ENCODE measurements at places on chromosomes 2 and 18.

DNA sequence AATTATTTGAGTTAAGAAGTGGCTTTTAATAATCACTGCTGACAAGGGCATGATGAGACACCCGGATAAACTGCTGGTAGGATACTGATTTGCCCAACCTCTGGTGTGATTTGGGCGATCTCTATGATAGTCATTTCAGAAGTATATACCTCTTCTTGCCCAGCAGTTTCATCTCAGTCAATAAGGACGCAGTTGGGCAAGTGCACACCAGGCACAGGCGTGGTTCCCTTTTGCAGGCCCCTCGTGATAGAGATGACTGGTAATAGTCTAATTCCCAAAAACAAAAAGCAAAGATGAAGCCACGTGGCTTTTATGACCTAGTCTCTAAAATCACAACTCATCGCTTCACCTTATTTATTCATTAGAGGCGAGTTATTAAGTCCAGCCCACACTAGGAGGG is 246.4 kb downstream of the PRKCE start:
- no peak for DNase-seq
- H3K36me3 ChIP-seq: no peaks in the 10 kb centered on the region

- H3K27ac ChIP-seq: no peak overlapping the region
- no peak overlapping the region for H3K4me3 ChIP-seq
- H3K36me3 ChIP-seq: no peaks in the 10 kb centered on the region
- no peaks in the 10 kb centered on the region for H3K4me1 ChIP-seq
- no peaks in the 10 kb centered on the region for H3K27me3 ChIP-seq
Observed at GRCh38 chr18:22579271-22579670, 161.6 kb upstream of the CTAGE1 start.

- H3K27me3 ChIP-seq: no peaks in the 10 kb centered on the region
- H3K4me1 ChIP-seq: no peaks in the 10 kb centered on the region
- no peaks in the 10 kb centered on the region for H3K36me3 ChIP-seq
- DNase-seq: no peak
Observed at GRCh38 chr2:48282161-48282680, 247.7 kb upstream of the STON1 start.

DNA sequence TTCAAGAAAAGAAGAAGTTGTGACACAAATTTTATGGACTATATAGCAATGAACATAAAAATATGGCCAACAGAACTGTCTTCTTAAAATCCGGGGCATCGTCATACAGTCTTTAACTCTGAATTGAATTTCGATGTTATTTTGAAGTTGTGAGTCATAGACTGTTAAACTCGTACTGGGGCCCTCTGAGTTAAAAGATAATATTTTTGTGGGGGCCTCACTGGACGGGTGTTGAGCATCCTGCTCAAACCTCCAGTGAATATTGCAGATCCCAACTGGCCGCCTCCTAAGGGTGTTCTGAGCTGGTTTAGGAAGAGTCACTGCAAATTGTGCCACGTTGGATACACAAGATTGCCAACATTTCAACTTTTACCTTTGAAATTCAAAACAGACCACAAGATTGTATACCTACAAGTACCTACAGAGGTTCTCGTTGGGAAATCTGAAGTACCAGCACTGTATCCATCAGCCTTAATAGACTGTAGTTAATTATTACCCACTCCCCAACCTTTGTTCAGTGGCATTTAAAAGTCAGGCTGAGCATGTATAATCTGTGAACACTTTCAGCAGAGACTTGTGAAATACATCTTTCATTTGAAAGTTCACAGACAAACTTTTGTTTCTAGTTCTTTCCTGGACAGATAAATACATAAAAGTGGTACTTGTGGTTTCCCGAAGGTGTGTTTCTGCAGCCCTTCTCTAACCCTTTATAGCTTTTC is 27.8 kb downstream of the KLHL23 start:
- no peaks in the 10 kb centered on the region for H3K4me1 ChIP-seq
- no peaks in the 10 kb centered on the region for H3K27me3 ChIP-seq
- no peak overlapping the region for H3K4me3 ChIP-seq
- H3K36me3 ChIP-seq: no peaks in the 10 kb centered on the region
- no peak for DNase-seq

- no peaks in the 10 kb centered on the region for H3K36me3 ChIP-seq
- H3K27ac ChIP-seq: no peak overlapping the region
- no peak overlapping the region for H3K4me3 ChIP-seq
- DNase-seq: no peak
Observed at GRCh38 chr18:12686100-12686499, 16.4 kb downstream of the CEP76 start.

DNA sequence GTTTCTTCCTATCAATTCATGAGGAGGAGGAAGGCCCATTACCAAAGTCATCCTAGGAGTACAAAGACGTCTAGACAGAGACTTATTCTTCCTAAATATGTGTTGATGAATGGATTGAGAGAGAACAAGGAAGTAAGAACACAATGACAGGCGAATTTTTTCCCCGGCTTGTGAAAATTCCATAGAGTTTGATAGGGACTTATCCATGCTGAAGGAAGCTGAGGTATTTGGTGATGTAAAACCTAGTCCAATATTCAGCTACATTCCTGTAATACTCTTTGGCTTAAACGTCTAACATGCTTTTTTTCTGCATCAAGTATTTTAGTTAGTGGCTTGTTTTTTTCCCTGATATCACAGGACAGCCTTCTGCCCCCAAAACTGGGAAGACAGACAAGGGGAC is 121.9 kb upstream of the MYT1L start:
- DNase-seq: no peak
- H3K4me1 ChIP-seq: no peaks in the 10 kb centered on the region
- H3K36me3 ChIP-seq: no peaks in the 10 kb centered on the region
- H3K4me3 ChIP-seq: no peak overlapping the region

GRCh38 chr18:77597726-77598125 is 348.1 kb downstream of the GALR1 start:
- H3K4me1 ChIP-seq: no peaks in the 10 kb centered on the region
- H3K27ac ChIP-seq: no peak overlapping the region

DNA sequence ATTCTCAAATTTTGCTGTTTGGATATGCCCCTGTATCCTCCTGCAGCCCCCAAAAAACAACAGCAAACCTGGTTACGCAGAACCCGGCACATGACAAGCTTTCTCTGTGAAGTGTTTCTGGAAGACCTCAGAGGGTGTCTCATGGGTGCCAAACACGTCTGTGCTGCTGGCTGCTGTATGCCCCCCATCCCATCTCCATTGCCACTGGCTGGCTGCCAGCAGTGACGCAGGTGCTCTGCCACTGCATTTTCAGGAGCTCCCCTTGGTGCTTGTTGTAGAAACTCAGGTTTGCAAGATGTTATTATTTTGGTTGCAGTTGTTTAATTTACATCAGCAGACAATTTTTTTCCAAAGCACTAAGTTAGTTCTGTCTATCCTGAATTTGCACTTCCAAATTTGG is 166.4 kb upstream of the FANCL start:
- no peaks in the 10 kb centered on the region for H3K27me3 ChIP-seq
- H3K4me1 ChIP-seq: no peaks in the 10 kb centered on the region
- H3K27ac ChIP-seq: no peak overlapping the region
- no peak for DNase-seq
- no peak overlapping the region for H3K4me3 ChIP-seq

- no peak overlapping the region for H3K4me3 ChIP-seq
- no peak overlapping the region for H3K27ac ChIP-seq
- DNase-seq: peak; percentile 33
- H3K27me3 ChIP-seq: no peaks in the 10 kb centered on the region
- peaks cover 9% of the 10 kb centered on the region for H3K4me1 ChIP-seq
- no peaks in the 10 kb centered on the region for H3K36me3 ChIP-seq
Observed at GRCh38 chr2:18119883-18120282, 241.4 kb downstream of the KCNS3 start.

DNA sequence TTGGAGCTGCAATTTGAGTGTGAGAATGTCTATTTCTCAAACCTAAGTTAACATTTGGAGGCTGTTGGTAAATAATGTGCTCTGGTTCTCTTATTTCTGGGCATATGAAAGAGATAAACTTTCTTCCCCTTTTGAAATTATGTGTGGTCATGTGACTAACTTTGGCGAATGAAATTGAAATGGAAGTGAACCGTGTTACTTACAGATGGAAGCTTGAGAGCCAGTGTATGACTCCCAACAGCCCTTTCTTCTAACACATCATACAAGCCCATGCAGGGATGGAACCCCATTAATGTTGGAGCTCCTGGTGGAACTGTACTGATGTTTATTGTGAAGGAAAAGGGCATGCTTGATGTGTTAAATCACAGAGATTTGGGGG is 725.8 kb downstream of the TSN start:
- H3K27me3 ChIP-seq: no peaks in the 10 kb centered on the region
- H3K36me3 ChIP-seq: no peaks in the 10 kb centered on the region
- H3K4me3 ChIP-seq: no peak overlapping the region
- no peak for DNase-seq
- H3K27ac ChIP-seq: no peak overlapping the region
- no peaks in the 10 kb centered on the region for H3K4me1 ChIP-seq

DNA sequence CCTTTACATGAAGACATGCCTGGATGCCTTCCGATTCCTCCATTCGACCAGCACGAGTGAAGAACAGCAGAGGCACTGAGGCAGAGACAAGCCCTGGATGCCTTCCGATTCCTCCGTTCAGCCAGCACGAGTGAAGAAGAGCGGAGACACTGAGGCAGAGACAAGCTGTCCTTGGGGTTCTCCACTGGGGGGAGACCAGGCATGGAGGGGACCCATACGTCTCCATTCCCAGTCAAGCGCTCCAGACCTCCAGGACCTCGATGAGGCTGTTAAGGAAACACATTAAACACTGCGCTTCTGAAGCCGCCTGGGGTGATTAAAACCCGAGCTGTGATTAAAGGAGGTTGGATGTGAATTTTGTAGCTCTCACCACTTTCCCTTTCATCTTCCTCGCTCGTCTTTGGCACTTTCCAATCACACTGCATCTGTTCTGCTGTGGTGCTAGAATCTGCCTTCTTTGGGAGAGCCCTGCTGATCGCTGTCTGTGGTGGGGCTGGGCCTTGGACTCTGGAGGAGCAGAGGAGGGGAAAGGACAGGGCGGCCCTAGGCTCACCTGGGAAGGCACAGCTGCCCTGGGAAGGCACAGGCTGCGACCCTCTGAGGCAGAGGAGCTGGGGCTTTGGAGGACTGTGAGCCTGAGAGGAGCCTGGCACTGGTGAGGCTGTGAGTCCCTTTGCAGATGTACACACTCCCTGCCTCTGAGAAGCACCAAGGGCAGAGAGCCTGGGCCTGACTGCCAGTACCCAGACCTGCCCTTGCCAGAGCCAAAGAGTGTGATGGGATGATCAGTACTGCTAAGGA is 463.1 kb upstream of the HS6ST1 start:
- no peak for DNase-seq
- no peaks in the 10 kb centered on the region for H3K36me3 ChIP-seq
- H3K27ac ChIP-seq: no peak overlapping the region
- H3K27me3 ChIP-seq: no peaks in the 10 kb centered on the region

DNA sequence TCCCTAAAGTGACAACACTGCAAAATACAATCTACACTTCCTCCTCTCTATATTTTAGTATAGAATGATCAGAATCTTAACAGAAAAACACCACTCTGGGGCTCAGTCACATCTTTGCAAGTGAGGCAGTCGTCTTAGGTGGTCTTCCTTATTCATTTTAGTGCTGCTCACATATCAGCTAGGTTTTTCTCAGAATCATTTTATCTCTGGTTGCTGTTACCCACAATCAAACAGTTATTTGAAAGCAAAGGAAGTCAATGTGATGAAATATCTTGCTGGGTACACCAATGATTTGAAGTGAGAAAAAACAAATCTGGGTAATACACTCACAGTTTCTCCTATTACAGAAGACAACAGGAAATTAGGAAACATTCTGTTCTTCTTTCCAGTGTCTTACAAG is 275.2 kb downstream of the DSEL start:
- DNase-seq: no peak
- no peaks in the 10 kb centered on the region for H3K4me1 ChIP-seq
- no peak overlapping the region for H3K27ac ChIP-seq
- no peak overlapping the region for H3K4me3 ChIP-seq
- H3K27me3 ChIP-seq: no peaks in the 10 kb centered on the region

DNA sequence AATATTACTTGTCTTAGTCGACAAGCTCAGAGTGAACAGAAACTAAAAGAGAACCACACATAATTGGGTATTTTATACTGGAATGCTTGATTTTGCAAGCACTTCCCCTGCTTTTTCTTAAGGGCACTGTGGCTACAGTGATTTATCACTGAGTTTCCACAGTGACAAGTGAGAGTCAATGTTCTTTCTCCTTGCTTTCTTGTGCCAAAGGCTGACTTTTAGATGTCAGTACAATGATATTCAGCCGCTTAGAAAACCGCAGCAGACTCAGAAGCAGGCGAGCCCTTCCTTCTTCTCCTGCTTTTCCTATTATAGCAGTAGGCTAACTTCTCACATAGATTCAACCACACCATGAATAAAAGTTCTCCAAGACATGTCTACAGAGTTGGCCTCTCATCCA is 1603.6 kb upstream of the NXPH2 start:
- no peaks in the 10 kb centered on the region for H3K36me3 ChIP-seq
- DNase-seq: no peak
- no peak overlapping the region for H3K27ac ChIP-seq
- H3K4me1 ChIP-seq: no peaks in the 10 kb centered on the region
- no peaks in the 10 kb centered on the region for H3K27me3 ChIP-seq

DNA sequence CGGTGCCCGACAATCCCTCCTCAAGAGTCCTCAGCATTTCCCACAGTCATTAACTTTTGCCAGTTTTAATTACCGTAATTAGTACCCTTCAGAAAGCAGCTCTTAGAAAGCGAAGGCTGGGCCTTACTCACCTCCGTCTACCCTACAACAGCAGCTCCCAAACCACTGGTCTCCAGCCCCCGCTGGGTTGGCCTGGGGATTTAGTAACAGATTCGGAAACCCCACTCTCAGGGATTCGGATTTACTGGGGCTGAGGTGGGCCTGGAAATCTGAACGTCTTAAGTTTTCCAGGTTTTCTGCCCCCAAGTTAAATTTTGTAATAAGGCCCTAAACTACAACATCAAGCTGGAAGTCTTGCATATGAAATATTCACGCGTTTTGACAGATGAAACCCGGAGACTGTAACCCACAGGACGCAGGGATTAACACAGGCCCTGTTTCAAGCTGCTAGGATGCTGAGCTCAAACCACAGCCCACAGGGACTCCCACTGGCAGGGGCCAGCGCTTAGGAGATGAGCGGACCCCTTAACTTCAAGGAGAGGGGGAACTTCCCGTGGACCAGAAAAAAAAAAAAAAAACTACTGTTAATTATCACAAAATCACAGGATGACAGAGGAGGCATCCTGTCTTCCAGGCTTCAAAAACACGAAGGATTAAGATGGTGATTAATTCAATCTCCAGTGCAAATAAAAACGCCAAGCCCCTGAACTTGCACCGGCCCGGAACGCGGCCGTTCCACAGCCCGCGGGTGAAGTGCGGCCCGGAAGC is 985 bp downstream of the ILKAP start:
- peaks cover 28% of the 10 kb centered on the region for H3K4me1 ChIP-seq
- no peak for DNase-seq
- peak overlapping the region; percentile 83 for H3K27ac ChIP-seq
- H3K27me3 ChIP-seq: no peaks in the 10 kb centered on the region

All from body of pancreas (tissue), 4 donors.